ENCODE measurements at places on chromosomes 5 and 9. TPM values are rescaled to one million over a fixed set of nuclear protein-coding genes. Genes with fewer than 3 reads are reported as not detected.
A peak's percentile ranks its signal among the peaks of the same experiment; 100 is the strongest.

MARCHF6 gene
- total RNA-seq = 91.0 TPM

BARHL1 gene
- not detected for total RNA-seq

RETREG1 gene
- total RNA-seq = 14.2 TPM

NUTM2G gene
- total RNA-seq = not detected

MPDZ gene
- total RNA-seq = 27.2 TPM

TMEM250 gene
- total RNA-seq = 49.8 TPM

MYOZ3 gene
- not detected for total RNA-seq

SPTAN1 gene
- total RNA-seq = 307 TPM

SPINK6 gene
- 4.8 TPM for total RNA-seq

SV2C gene
- total RNA-seq = under 0.01 TPM

MAMDC4 gene
- total RNA-seq = 0.83 TPM

DNA sequence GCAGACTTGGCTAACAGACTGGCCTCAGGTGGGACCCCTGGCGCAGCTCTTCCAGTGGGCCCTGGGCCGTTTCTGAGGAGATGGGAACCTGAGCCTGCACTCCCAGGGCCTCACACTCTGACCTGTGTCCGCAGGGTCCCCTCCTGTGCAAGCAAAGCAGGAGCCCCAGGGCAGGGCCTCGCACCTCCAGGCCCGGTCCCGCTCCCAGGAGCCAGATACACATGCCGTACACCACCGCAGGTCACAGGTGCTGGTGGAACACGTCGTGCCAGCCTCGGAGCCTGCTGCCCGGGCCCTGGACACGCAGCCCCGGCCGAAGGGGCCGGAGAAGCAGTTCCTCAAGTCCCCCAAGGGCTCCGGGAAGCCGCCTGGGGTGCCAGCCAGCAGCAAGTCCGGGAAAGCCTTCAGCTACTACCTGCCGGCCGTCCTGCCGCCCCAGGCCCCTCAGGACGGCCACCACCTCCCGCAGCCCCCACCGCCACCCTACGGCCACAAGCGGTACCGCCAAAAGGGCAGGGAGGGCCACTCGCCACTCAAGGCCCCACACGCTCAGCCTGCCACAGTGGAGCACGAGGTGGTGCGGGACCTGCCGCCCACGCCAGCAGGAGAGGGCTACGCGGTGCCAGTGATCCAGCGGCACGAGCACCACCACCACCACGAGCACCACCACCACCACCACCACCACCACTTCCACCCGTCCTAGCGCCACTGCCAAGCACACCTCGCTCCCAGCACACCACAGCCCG is 29.2 kb downstream of the NKD2 start:
- DNase-seq = no peak

DNA sequence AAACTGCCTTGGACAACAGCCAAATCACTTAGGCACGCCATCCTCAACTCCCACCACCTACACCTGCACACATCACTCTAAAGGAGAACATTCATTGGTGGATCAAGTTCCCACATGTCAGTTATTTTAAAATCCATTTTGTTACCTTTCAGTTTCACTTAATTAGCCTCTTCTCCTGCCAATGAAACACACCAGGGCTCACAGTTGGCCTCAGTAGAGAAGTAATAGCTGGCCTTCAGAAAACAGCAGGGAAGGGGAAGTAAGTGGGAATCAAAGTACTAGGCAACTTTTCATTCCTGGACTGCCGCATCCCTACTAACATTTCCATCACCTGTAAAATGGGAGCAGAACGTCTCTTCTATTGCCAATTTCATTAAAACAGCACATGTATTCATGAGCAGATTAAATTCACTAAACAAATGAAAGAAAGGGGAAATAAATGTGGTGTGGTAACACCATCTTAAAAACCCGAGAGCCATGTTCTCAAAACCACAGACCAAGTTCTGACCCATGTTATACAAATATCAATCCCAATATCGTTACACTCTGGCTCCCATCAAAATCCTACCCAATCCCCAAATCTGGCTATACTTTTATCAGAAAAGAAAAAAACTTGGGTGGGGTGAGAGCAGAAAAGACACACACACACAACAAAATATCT is 1.7 kb downstream of the SIL1 start:
- no peak for DNase-seq

DNA sequence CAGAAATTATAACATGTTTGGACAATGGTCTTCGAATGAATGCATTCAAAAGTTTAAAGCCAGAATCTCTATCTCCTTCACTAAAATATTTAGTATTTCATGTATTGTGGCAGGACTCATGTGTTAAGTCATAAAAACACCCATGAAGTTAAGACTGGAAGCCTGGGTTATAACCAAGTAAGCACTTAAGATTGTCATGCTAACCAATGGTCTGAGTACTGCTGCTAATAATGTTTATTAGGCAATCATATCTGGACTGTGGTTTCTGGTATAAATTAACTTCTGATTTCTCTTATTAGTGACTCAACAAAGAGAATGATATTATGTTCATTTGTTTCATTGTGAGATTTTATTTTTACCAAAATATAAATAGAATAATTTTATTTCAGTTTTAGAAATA is 297.9 kb upstream of the EDIL3 start:
- peak; percentile 29 for DNase-seq

DNA sequence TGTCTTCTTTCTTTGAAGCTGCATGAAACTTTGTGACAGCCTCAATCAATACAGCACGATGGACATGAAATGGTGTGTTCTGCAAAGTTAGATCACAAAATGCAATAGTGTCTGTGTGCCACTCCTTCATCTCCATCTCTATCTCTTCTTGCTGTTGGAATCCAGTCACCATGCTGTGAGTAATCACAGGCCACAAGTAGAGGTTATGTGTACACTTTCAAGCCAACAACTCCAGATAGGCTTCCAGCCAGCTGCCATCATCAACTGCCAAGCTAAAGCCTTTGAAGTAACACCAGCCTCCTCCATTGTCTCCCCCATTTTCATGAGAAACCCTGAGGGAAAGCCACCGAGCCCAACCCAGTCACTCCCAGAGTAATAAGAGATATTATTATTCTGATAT is 360.6 kb downstream of the PTPRD start:
- DNase-seq = no peak

DNA sequence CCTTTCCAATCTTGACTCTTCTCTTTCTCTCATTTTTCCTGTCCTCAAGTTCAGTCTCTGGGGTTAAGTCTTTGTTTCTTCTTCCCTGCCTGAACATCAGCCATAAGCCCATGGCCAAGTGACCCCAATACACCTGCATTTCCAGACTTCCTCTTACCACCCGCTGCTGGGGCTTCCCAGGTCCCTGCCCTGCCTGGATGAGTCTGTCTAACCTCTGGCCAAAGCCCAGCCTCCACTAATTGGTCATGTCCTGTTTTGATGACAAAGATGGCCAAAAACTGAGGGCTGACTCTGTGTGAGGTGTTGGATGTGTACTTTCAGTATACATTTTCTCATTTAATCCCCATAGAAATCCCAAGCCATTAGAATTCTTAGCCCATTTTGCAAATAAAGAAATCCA is 47.3 kb downstream of the SH3TC2 start:
- no peak for DNase-seq

DNA sequence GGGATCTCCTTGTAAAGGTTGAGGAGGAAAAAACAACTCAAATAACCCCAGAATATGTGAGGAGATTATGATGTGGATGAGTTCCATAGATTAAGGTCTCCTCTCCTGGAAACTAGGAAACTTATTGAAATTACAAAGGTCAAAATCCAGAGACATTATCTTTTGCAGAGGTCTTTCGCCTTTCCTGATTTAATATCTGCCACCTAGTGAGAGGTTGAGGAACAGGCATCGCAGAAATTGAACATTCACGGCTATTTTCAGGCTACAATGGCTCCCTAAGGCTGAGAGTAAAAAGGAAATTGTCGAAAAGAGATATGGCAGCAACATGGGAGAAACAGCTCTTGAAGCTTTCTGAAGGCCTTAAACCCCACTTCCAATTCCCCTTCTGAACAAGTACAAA is 127.5 kb upstream of the PLCXD3 start:
- no peak for DNase-seq

DNA sequence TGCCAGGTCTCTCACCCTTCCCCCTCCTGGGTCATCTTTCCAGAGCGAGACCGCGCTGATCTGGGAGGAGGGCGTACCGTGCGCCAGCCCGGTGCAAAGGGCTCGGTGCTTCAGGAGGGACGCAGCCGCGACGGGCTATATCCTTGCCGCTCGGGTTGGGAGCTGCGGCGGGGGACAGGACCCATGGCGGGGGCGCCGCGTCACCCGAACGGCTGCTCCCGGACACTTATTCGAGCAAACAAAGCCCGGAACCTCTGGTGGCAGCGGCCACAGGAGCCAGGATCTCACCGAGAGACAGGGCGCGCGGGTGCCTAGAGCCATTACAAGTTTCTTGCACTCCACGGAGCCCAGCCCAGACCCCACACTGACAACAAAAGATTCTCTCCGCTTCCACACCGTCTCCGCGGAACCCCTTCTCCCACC is 1.3 kb downstream of the SEMA6A start:
- peak; percentile 14 for DNase-seq

- peak; percentile 35 for DNase-seq
Observed at GRCh38 chr5:124662181-124662781, 84.2 kb downstream of the ZNF608 start.

DNA sequence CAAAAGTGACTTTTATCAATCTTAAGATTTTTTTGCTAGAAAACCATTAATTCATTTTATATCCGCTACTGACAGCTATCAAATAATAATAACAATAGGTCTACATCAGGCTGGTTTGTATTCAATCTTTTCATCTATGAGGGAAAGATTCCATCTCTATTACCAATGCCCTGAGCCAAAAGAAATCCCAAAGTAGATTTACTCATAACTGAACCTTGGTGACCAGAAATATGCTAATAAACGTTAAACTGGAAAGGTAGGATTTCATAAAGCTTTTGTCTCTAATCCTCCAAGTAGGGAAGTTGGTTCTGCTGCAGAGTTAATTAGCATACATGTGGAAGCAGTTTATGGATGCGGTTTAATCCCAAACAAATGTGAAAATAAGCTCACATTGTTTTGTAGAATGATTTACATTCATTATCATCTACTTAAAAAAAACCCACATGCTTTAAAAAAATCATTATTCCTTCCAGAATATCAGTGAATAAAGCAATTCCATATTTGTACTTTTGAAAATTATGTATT is 715.5 kb downstream of the CETN3 start:
- DNase-seq = no peak

GRCh38 chr9:76654051-76654461 is 110.2 kb upstream of the PCA3 start:
- DNase-seq = no peak

DNA sequence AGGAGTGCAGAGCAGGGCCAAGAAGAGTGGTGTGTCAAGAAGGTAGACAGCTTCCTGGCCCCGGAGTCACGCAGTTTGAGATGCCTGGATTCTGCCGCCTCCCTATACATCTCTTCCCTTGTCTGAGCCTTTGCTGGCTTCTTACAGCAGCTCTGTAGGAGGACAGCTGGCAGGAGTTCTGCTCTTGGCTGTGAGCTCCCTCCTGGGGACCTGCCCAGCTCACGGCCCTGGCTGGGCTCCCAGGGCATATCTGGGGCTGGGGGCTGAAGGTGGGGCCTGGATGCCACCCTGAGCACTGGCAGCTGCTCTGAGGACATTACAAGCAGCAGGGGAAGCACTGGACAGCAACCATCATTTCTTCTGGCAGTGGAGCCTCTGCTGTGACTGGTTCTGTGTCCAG is 786 bp upstream of the TSSK1B start:
- DNase-seq = no peak

GRCh38 chr5:138949988-138950387 is 74.9 kb upstream of the LRRTM2 start:
- DNase-seq = no peak

GRCh38 chr9:16371306-16371705 is 499.2 kb downstream of the BNC2 start:
- no peak for DNase-seq

GRCh38 chr9:107210775-107211174 is 72.3 kb upstream of the RAD23B start:
- DNase-seq = no peak

- DNase-seq = no peak
Observed at GRCh38 chr5:135050244-135050767, 16.3 kb upstream of the PITX1 start.

- peak; percentile 98 for DNase-seq
Observed at GRCh38 chr9:128098297-128099230, 29.0 kb downstream of the PTGES2 start.

DNA sequence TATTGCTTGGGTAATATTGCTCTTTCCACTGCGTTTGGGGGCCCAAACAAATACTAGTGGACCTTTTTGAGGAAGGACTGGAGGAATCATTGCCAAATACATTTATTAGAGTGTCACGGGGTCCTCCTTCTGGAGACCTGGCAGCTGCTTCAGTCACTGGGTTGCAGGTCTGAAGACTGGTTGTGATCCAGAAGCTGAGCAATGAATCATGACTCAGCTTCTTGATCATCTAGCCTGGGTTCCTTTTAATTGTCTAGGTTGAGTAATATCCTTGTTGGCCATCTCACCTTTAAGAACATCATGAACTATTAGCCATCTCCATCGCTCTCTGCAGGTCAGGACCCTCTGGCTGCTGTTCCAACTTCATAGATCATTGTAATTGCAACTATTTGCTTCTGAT is 15.4 kb upstream of the UBAP1 start:
- DNase-seq = peak; percentile 82

GRCh38 chr5:160524827-160525226 is 103.2 kb downstream of the PTTG1 start:
- DNase-seq = no peak

- no peak for DNase-seq
Observed at GRCh38 chr9:84228130-84228720, 112.3 kb downstream of the SLC28A3 start.

All from mammary epithelial cell (primary cell).